PC-3 (cell line): ENCODE measurements at places on chromosomes 1 and 21. TPM values are rescaled to one million over a fixed set of nuclear protein-coding genes. Genes with fewer than 3 reads are reported as not detected.

- DNase-seq = no peak
These were observed 5.0 kb downstream of the TOR1AIP2 start for GRCh38 chr1:179872558-179872957.

ANGPTL1 gene
- total RNA-seq = not detected in 2 replicates

NMNAT2 gene
- total RNA-seq = 6.0 and 6.6 TPM in 2 replicates

DNA sequence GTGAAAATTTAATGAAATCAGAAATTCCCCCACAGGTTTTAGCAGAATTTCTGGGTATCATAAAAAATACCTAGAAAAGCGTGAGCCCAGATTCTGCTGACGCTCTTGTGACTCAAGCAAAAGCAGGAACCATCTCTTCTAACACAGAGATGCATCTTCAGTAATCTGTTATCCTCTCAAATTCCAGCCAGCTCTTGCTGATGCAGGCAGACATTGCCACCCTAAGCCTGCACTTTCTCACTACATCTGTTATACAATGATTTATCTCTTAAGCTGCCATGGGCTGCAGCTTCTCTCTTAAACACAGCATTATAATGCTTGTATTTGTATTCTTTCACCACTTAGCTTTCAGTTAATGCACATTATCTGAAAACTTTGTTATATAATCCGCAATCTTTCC lies 113.0 kb upstream of the RGS1 start:
- no peak for DNase-seq

GRCh38 chr1:36494971-36495370 lies 12.3 kb upstream of the CSF3R start:
- DNase-seq = no peak

DNA sequence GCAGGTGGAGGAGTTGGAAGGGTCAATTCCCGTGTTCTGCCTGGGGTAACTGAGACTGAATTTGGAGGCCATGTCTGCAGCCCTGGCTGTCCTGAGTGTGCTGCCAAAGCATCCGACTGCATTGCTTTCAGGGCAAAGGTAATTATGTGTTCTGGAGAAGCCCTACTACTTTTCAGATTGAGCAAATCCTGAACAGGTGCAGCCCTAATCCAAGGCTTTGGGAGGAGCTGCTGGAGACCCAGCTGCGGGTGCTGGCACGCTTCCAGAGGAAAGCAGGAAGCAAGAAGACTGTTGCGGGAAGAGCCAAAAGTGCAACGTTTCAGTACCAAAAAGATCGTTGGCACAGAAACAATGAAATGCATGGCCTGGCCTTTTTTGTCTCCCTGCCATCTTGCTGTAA lies 73.7 kb upstream of the NRIP1 start:
- DNase-seq = no peak

DNA sequence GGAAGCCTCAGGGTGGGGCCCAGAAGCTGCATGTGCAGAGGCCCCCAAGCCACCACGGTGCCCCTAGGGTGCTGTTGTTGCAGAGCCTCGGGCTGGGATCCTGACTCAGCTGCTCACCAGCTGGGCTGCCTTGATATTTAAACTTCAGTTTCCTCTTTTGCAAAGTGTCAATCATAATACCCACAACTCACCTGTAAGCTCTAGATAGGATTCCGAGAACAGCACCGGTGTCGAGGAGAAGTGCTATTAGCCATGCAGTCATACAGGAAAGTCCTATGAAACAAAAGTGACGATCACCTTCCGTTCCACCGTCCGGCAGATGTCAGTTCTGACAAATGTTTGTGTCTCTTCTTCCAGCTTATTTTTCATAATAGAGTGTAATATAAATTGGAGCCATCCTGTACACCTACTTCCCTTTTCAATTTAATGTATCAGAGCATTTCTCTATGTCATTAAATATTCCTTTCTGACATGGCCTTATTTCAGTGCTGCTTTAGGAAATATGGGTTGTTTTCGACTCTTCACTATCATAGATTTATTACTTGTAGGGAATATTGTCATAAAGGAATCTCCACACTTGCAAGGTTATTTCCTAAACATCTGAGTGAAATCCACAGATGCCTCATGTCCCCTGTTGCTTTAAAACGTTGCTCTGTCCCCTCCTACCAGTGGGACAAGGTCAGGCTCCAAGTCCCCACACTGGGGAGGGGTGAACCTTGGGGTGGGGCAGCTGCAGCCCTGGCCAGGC lies 100.8 kb downstream of the SIK1 start:
- no peak for DNase-seq

CCDC190 gene
- 0.62 TPM in 1 of 2 replicates, not detected in the other for total RNA-seq

DNA sequence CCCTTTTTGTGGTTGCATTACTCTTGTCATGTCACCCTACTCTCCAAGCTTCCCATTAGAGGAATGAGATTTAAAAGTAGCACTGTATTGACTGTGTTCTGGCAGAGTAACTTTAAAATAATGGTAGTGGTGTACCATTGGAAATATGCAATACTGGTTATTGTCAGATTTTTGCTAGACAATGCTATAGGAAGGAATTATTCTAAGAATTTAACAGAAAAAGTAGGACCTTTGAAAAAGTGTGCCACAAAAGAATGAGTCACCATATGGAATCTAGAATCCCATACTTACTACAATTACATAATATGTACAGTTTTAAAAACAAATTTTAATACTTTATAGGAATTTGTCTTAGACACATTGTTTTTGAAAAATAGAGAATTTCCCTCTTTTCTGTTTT lies 13.8 kb downstream of the MIER1 start:
- no peak for DNase-seq

DNA sequence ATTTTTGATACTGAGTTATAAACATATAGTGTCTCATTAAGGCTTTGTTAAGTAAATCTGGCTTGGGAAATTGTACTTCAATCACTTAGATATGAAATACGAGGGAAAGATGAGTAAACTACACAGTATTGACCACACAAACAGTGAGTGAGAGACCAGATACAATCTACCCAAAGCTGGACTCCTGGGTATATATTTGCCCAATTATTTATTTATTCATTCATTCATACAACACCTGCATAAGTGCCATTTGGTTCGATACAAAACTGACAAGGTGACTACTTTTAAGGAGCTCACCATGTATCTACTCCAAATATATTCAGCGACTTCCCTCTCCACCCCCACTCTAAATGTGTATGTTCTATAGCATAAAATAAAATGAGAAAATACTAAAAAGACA lies 143.4 kb downstream of the TGFB2 start:
- peak; percentile 57 for DNase-seq

DNA sequence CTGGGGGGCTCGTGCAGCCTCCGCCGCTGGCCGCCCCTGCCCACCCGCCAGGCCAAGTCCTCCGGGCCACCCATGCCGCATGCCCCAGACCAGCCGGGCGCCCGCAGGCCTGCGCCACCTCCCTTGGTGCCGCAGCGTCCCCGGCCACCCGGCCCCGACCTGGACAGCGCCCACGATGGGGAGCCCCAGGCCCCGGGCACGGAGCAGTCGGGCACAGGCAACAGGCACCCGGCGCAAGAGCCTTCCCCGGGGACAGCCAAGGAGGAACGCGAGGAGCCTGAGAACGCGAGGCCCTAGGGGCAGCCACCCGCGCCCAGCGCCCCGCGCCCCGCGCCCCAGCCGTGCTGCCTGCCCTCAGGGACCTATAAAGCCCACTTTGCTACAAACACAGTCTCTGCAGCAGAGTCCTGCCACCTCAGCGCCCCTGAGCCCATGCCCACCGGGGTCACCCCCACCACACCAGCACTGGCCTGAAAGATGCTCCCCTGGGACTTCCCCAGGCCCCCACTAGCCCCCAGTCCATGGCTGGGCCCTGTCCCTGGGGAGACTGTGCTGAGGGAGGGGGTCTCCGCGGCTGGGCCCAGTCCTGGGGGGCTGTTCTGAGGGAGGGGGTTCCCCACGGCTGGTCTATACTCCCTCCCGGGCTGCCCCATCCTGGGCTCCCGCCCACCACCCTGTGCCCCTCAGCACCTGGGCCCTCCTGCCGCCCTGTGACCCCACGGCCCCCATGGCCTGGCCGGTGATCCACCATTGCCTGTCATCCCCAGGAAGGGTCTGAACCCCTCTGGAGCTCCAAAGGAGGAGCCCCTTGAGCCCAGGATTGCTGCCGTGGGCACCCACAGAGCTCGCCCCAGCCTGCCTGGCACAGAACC lies 8.6 kb downstream of the TNFRSF18 start:
- DNase-seq = no peak

DNA sequence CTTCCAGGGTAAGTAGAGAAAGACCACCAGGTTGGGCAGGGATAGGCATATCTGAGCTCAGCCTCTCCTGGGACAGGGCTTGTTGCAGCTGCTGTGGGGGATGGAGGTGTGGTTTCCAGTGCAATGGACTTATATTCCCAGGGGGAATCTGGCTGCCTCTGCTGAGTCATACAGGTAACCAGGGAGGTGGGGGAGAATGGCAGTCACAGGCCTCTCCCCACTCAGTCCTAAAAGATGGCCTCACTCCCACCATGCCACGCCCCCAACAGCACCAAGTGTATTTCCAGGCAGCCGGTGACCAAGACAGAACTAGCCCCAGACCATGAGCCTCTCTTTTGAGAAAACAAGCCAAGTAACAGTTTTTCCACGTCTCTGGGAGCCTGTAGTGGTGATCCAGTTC lies 1240.7 kb downstream of the BRINP3 start:
- DNase-seq = no peak

DNA sequence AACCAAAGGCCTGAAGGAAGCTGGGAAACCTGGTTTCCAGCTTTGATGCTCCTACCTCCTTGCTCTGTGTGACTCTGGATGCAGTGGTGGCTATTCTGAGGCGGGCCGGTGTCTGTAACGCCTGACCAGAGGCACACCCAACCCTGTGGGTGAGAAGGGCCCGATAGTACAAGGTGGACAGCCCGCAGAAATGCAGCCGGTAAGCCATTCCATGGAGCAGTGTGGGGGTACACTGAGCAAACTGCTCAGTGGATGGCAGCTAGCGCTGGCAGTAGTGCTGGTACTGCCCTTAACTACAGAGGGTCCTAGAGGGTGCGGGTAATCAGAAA lies 36.0 kb downstream of the AHDC1 start:
- DNase-seq = no peak

DNA sequence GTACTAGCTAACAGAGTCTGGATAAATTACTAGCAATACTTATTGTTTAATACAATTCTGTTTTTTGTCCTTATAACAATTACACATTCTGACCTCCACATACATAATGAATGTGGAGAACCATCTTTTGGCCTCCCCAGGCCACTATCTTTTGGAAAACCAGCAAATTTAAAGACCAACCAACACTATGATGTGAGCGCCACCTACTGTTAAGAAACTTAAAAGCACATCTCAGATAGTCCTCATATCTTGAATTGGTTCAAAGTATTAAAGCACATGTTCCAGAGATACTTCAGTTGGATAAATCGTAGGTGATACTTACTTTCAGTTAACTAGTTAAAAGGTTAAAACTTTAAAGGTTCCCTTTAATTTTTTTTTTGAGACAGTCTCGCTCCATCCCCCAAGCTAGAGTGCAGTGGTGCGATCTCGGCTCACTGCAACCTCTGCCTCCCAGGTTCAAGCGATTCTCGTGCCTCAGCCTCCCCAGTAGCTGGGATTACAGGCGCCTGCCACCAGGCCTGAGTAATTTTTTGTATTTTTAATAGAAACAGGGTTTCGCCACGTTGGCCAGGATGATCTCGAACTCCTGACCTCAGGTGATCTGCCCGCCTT lies 29.3 kb upstream of the USP1 start:
- DNase-seq = peak; percentile 78

RNU1-2 gene
- total RNA-seq = under 0.01 TPM in 2 replicates

DNA sequence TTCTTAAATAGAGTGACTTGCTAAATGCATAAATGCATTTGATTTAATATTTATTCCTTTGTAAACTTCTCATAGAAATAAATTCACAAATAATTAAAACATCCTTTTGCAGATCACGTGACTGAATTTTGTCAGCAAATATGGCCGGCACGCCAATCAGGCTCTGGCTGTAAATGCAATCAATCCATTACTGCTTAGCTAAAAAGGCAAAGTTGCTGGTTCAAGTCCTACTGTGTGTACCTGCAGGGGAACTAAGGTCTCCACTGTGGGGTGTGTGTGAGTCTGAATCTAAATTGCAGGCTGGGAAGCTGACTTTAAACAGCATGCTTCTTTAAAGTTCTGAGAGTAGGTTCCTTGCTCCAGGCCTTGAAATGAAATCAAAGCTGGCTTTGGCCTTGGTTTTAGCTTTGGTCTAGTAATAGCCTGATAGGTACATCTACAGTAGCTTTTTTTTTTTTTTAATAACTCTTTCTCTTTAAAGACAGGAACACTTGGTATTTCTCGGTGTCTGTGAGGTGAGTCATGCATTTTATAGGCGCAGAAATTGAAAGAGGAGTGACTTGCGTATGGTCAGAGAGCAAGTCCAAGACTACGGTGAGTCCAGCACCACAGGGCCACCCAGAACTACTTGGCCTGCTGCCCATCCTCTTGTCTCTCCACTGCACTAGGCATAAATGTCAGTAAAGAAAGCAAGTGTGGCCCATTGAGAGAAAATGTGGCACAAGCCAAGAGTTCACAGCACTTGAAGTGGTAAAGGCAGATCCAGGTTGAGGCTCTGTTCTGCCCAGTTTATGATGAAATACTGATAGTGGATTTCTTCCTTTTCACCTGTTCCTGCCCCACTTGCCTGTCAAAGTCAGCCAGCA lies 36.2 kb upstream of the LYST start:
- DNase-seq = peak; percentile 90

DNA sequence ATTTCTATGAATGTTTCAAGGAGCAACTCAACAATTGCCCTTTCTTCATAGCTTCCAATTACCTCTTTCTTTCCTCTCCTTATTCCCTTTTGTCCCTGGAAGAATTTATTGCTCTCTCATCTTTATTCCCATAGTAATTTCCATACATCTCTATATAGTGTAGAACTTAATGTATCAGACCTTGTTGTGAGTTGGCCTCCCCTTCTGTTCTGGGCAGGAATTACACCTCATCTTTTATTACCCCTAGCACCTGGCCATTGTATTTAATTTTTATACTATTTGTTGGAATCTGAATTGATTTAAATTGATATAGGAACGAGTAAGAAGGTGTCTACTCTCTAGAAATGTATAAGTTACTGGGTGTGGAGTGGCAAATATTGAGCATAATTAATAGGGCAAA lies 114.5 kb downstream of the CACHD1 start:
- peak; percentile 39 for DNase-seq

CD1D gene
- total RNA-seq = not detected in 2 replicates

DNA sequence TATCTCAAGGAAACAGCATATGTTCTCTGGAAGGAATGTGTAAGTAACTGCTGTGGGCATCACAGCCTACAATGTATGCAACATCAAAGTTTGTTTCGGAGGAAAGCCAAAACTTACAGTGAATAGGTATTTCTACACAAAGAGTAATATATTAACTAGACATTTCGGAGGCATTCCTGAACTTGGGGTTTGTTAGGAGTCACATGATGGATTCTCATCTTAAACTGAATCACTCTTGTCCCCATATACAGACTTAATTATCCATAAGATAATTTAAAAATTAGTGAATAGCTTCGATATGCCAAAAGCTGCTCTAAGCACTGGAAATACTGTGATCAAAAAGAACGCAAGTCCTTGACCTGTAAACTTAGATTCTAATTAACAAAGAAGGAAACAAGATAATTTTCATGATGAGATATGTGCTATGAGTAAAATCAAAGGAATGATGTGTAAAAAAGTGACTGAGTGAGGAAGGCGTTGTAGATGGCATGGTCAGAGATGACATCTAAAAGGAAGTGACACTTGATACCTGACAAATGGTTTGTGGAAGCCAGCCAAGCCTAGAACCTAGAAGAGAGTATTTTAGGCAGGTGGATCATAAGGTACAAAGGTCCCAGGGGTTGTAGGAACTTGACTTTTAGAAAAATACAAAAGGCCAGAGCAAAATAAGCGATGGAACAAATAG lies 273.1 kb downstream of the MRPL39 start:
- peak; percentile 58 for DNase-seq

G0S2 gene
- 620 and 723 TPM in 2 replicates for total RNA-seq

GRCh38 chr1:74570797-74571492 lies 58.5 kb upstream of the LRRC53 start:
- DNase-seq = no peak

GRCh38 chr1:168893359-168893801 lies 164.4 kb upstream of the DPT start:
- no peak for DNase-seq
